ENCODE measurements at places on chromosomes 3 and 15.
A peak's percentile ranks its signal among the peaks of the same experiment; 100 is the strongest.

GRCh38 chr15:72404356-72404755, 6.3 kb downstream of the TMEM202 start:
- DNase-seq, result no peak

- no peak for DNase-seq
These were observed 125.4 kb upstream of the CPNE4 start for GRCh38 chr3:132160198-132160597.

- DNase-seq, result no peak
These were observed 74.8 kb upstream of the CACNA2D3 start for GRCh38 chr3:54047568-54047967.

DNA sequence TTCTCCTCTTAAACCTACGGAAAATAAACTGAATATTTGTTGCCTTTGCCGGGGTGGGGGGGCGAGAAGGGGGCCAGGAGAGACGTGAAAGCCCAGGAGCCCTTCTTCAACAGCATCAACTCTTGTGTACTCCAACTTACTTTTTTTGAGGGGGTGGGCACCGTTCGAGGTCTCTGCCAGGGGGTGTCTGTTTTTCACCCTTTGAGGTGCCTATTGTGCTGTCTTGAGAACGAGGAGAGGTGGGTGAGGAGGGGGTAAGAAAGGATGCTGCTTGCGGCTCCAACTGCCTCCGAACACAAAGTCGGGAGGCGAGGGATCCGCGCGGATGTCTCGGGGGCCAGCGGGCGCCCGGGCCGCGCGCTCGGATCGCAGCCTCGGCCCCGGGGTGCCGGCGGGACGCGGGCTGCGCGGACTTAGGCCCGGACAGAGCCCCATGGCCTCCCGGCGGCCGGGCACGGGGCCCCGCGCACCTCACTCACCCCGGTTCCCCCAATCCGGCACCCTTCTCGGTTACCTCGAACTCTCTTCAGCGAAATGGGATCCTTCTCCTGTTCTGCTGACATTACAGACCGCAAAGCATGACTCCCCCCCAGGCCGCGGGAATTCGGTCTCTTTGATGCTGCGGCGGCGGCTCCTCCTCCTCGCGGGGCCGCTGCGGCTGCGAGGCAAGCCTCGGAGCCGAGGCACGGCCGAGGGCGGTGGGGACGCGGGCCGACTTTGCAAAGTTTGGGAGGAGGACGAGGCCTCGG, 650 bp downstream of the PYGO1 start:
- DNase-seq, result no peak

- no peak for DNase-seq
These were observed 136.8 kb downstream of the MEX3B start for GRCh38 chr15:81909011-81909358.

DNA sequence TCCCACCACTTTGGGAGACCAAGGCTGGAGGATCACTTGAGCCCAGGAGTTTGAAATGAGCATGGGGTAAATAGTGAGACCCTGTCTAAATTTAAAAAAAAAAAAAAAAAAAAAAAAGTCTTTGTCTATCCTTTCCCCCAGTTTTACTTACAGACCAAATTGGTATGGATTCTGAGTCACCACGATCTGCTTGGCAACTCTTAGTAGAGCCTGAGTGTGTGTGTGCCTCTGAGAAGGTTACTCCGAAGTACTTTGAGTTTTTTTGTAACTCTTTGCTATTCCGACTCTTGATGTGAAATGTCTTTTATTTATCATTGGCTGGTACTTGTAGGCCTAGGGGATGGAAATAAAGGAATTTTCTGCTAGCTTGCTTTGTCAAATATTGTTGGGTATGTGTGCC, 63.3 kb downstream of the RBM6 start:
- no peak for DNase-seq

DNA sequence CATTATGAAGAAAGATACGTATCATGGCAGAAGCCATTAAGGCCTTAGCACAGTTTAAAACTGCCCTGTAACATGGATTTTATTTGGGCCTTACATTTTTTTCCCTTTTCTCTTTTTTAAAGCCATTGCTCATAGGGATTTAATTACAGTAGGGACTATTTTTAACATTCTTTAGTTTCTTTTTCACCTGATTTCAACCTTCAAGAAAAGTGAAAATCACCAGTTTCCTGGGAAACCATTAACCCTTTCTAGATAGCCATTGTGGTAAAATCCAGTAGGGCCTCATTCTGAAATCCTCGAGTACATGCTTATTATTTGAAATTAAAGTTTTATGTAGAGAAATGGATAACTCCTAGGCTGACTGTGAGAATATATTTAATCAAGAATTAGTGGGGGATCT, 3.1 kb downstream of the SPRED1 start:
- DNase-seq, result no peak

DNA sequence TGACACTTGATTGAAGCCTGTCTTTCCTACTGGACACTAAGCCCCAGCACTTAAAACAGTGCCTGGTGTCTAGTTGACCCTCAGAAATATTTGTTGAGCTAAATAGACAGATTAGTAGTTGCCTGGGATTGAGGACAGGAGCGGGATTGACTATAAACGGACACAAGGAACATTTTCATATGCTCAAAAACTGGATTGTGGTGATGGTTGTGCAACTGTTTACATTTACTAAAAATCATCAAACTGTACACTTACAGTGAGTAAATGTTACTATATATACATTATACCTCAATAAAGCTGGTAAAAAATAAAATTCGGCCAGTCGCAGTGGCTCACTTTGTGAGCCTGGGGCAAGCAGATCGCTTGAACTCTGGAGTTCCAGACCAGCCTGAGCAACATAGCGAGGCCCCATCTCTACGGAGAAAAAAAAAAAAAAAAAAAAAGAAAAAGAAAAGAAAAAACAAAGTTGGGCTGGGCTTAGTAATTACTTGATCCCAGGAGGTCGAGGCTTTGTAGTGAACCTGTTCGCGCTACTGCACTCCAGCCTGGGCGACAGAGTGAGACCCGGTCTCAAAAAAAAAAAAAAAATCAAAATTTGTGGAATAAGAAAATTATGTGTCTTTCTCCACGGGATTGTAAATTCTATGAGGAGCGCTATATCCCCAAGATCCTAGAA, 632 bp upstream of the IDH3A start:
- no peak for DNase-seq

DNA sequence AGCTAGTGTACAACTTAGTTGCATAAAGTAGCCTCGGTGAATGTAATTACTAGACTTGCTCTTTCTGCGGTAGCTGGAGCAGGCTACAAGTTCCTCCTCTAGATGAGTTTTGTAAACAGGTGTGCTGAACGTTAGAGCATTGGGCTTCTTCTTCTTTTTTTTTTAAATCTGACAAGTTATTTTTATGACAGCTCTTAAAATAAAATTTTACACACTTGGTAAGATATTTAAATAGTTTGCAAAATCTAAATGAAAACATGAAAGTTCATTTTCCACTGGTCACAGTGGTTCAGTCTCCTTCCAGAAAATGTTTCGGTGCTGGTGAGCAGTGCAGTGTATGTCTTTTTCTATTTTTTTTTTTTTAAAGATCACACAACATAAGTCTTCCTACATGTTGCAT, 3.0 kb downstream of the CCR9 start:
- DNase-seq, result no peak

GRCh38 chr15:69713726-69714559, 261.3 kb downstream of the RPLP1 start:
- peak; percentile 76 for DNase-seq

DNA sequence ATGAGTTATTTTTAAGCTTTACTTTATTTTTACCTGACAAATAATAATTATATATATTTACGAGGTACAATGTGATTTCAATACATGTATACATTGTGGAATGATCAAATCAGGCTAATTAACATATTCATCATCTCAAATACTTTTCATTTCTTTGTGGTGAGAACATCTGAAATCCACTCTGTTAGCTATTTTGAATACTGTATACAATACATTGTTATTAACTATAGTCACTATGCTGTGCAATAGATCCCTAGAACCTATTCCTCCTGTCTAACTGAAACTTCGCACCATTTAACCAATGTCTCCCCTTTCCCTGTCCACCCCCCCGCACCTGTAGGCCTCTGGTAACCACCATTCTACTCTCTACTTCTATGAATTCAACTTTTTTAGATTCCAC, 7.9 kb upstream of the SPPL2A start:
- DNase-seq, result no peak

GRCh38 chr15:52006702-52007340, 12.2 kb upstream of the MAPK6 start:
- no peak for DNase-seq

DNA sequence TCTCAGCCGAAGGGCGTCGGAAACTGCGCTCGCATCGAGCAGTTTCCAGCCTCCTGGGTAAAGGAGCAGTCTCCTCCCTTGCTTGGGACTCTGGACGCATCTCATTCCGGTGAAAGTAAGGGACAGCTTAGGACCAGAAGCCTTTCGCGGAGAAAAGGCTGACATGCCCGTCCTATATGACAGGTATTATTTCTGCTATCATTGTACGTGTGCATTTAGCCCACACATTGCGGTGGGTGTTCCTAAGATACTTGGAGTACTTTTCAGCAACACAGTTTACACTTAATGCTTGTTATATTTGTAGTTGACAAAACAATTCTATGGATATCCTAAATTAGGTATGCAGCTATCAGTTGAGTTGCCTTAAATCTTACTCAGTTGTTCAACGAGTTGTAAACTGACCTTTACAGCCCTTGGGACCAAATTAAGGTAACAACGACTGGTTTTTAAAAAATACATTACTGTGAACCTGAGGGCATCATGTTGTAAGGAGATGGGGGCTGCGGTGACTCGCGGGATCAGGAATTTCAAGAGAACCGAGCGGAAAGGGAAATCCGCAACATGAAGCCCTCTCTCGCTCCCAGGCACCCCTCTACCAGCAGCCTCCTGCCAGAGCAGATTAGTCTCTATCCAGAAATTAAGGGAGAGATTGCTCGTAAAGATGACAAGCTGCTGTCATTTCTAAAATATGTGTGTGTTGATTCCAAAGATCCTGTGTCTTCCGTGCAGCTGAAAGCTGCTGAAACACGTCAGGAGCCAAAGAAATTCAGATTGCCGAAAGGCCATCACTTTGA, 632 bp upstream of the COPS2 start:
- no peak for DNase-seq

- no peak for DNase-seq
These were observed 67.4 kb downstream of the TCF12 start for GRCh38 chr15:56985856-56986255.
